Spinal cord (tissue), 10 donors: ENCODE measurements at places on chromosomes 12 and 14. TPM values are rescaled to one million over a fixed set of nuclear protein-coding genes. Genes with fewer than 3 reads are reported as not detected.

The PGF gene
- 23.0 TPM for total RNA-seq

The PTPN6 gene
- total RNA-seq, result 9.3 TPM

The TXNDC16 gene
- 20.9 TPM for total RNA-seq

The MGAT4C gene
- total RNA-seq, result 28.8 TPM

The KCNK10 gene
- total RNA-seq, result 6.2 TPM

The FGF23 gene
- 0.40 TPM for total RNA-seq

The IL31 gene
- not detected for total RNA-seq

The RERG gene
- total RNA-seq, result 6.6 TPM

The EIF2S3B gene
- total RNA-seq, result 0.59 TPM

The GLI1 gene
- total RNA-seq, result 2.6 TPM

The TGM1 gene
- 0.99 TPM for total RNA-seq

The CD163 gene
- total RNA-seq, result 10.2 TPM

The CCDC38 gene
- total RNA-seq, result not detected

The TAS2R19 gene
- total RNA-seq, result 6.3 TPM

The FAIM2 gene
- 72.6 TPM for total RNA-seq

The ESPL1 gene
- 3.0 TPM for total RNA-seq

The SYNDIG1L gene
- 4.6 TPM for total RNA-seq

The CLEC1B gene
- total RNA-seq, result 0.50 TPM

The CIT gene
- 28.5 TPM for total RNA-seq

The FKBP3 gene
- 71.1 TPM for total RNA-seq

The DAO gene
- 0.40 TPM for total RNA-seq

The RNASE4 gene
- 10.8 TPM for total RNA-seq

The ACSM4 gene
- total RNA-seq, result not detected

The TAS2R9 gene
- total RNA-seq, result 0.44 TPM

The KERA gene
- total RNA-seq, result 1.3 TPM

The C12orf42 gene
- 0.17 TPM for total RNA-seq

The LALBA gene
- not detected for total RNA-seq

The PTHLH gene
- total RNA-seq, result 7.7 TPM

The TMTC2 gene
- 37.1 TPM for total RNA-seq

The COCH gene
- 22.4 TPM for total RNA-seq

The ART4 gene
- total RNA-seq, result 0.17 TPM

The POLR3B gene
- 12.8 TPM for total RNA-seq

The OR6C68 gene
- not detected for total RNA-seq

The PLA2G1B gene
- 0.59 TPM for total RNA-seq

The CRIP2 gene
- total RNA-seq, result 59.0 TPM

The IFNG-AS1 gene
- total RNA-seq, result 0.22 TPM

The VRTN gene
- total RNA-seq, result not detected

The KRT80 gene
- total RNA-seq, result not detected

The ADCY4 gene
- 3.5 TPM for total RNA-seq

The LAG3 gene
- 0.33 TPM for total RNA-seq

The KCNC2 gene
- total RNA-seq, result 23.2 TPM

The CRACR2A gene
- total RNA-seq, result 2.1 TPM

The VWF gene
- total RNA-seq, result 76.6 TPM
